ENCODE measurements at places on chromosomes 4 and X.

- DNase-seq, result no peak
Measured at GRCh38 chrX:6053141-6053540, 175.5 kb downstream of the NLGN4X start.

DNA sequence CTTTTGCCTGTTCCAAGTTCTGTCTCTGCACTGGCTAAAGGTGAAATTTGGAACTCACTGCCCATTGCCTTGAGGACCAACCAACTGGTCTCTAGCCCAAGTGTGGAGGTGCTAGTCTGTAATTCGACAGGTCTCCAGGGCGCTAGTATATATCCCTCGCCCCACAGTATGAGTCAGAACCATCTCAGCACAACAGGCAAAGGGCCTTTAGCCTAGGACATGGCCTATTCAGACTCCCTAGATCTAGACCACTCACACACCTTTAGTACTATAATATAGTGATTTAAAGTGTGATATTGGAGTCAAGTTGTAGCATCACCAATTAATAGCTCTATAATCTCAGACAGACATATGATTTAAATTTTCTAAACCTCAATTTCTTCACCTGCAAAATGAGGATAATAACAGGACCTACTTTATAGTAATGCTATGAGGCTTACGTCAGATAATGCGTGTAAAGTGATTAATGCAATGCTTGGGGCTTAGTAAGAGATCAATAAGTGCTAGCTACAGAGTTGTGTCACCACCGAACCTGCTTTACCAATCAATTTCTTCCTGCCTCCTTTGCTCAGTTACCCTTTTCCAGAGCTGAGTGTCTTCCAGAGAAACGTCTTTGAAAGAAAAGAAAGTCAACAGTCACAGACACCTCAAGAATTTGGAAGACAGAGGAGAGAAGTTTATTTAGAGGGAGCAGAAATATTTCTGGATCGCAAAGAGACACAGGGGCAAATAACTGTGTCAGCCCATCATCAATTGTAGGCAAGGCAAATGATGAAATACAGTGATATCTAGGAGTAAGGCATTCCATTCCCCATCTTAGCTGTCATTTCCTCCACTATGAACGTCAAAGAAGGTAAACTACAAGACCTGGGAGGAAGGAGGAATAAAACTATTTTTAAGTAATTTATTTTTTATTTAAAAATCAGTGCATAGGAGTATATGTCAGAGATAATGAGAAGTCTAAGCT lies 2.3 kb downstream of the NOX1 start:
- DNase-seq, result peak; percentile 19

DNA sequence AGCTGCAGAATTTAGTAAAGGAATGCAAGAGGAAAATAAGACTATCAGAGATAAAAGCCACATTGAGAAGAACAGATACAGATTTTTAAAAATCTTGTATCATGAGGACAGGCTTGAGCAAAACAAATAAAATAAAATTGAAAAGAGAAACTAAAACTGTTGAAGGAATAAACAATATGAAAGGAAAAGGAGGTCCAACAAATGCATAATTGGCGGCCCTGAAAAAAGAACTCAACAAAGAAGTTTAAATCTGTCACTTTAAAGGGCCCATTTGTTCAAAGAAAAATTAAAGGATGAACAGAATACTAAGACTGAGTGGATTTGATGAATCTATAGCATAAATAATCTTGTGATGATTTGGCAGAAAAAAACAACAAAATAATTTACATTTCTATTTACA lies 36.5 kb downstream of the TMPRSS11B start:
- DNase-seq, result peak; percentile 7

DNA sequence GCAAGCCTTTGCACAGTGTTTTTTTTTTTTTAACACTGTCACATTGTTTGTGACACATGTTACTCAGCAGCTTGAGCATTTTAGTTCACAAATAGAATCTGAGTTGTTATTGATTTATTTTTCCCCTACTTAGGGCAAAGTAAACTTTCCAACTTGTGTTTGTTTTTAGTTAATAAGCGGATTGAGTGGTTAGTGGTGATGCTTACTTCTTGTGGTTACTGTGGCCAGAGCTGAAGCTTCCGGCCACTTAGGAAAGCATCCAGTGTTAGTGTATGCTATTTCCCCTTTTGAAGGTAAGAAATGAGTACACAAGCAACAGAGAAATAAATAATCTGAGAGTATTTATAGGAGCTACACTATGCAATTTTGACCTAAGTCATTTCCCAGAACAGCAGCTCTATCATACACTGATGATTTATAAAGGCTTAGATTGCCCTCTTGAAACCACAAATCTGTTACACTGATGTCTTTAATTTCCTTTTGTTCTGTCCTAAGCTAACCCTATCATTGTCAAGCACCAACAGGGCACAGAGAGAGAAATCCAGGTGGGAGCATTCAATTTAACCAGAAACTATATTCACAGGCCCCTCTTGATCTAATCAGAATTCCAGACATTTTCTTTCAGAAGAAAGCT lies 2464.6 kb downstream of the PCDH7 start:
- no peak for DNase-seq

GRCh38 chr4:10285028-10285427 lies 168.4 kb upstream of the WDR1 start:
- DNase-seq, result no peak

GRCh38 chrX:150157291-150157690 lies 205.8 kb upstream of the MAMLD1 start:
- DNase-seq, result no peak

- no peak for DNase-seq
Measured at GRCh38 chrX:73944563-73944908, 359.4 kb upstream of the ZCCHC13 start.

DNA sequence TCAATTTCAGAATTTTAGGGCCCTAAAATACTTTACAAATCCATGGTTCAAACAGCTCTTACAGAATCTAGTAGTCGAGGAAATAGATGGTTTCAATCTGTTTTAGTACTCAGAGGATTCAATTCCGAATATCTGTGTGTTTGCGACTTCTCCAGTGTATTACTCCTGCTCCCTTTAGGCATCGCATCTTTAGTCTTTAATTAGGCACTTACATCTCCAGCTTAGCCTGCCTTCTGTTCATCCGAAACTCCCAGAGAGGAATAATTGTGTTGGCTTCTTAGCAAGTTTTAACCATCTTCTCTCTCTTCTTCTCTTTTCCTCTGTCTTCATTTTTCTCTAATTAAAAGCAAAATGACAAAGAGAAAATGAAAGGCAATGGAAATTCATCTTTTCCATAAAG lies 1901.3 kb upstream of the TENM3 start:
- no peak for DNase-seq

GRCh38 chrX:96407072-96407471 lies 277.6 kb upstream of the DIAPH2 start:
- DNase-seq, result peak; percentile 4

DNA sequence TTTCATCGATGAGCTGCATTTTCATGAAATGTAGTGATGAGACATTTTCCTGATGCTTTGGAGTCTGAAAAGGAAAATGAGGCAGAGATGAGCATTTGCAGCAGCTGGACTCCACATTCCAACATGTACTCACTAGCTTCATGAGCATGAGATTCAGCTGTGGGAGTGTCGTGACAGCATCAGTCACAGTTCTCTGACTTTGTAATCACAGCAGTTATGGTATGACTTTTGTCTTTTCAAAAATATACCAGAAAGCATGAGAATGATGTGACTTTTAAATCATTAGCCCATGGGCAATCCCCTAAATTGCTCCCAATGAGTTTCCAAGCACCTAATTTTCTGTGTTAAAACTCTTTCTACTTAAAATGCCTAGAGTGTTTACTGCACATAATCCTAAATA lies 18.3 kb upstream of the MSL3 start:
- no peak for DNase-seq

DNA sequence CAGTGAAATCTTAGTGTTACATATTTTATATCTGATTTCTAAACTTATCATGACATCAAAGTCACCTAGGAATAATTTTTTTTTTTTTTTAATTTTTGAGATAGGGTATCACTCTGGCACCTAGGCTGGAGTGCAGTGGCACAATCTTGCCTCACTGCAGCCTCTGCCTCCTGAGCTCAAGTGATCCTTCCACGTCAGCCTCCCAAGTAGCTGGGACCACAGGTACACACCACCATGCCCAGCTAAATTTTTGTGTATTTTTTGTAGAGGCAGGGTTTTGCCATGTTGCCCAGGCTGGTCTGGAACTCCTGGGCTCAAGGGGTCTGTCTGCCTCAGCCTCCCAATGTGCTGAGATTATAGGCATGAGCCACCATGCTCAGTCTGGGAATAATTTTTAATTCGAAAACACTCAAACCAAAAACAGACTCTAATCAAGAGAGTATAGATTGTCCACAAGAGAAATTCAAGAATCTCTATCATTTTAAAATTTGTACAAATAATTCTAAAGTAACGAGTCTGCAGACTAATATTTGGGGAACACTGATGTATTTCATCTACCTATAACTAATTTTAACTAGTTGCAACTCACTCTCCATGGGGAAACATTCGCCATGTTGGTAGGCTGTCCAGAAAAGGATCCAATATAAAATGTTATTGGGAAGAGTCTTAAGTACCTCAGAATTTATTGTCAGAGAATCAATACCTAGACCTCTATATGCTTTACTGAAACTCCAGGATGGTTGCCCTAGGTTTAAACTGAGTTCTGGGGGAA lies 3.4 kb downstream of the SLC7A11 start:
- no peak for DNase-seq

All from A549 (cell line).